ENCODE measurements at places on chromosomes 3 and 15. TPM values are rescaled to one million over a fixed set of nuclear protein-coding genes. Genes with fewer than 3 reads are reported as not detected.

DNA sequence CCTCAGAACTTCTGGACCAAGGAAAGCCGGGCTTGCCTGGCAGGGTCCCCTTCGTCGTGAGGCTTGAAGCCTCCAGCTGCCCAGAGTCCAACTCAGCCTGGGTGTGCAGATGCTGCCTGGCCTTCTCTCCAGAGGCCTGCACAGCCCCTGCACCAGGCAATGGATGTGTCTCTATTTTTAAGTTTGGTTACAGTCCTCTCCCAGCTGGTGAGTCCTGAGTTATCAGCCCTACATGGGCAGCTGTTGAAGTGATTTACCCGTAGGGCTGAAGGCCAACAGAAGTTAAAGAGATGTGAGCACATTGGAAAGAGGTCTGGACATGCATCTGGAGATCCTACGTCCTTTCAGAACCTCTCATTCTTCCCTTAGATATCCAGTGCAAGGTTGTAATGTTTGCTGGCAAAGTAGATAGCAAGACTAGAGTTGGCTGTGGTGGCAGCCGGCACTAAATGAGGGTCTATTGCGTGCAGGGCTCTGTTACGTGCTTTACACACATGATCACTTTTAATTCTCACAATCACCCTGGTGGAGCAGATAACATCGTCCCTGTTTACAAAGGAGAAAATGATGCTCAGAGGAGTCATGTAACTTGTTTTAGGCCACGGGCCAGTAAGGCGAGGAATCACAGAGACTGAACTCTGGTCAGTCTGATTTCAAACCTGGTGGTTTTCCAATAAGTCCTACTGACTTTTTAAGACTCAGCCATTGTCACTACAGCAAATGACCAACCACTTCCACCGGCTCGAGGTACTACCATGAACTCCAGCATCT is 9.9 kb downstream of the FYCO1 start:
- DNase-seq = no peak

GRCh38 chr3:108642526-108642925 is 53.0 kb downstream of the DZIP3 start:
- DNase-seq = no peak

DNA sequence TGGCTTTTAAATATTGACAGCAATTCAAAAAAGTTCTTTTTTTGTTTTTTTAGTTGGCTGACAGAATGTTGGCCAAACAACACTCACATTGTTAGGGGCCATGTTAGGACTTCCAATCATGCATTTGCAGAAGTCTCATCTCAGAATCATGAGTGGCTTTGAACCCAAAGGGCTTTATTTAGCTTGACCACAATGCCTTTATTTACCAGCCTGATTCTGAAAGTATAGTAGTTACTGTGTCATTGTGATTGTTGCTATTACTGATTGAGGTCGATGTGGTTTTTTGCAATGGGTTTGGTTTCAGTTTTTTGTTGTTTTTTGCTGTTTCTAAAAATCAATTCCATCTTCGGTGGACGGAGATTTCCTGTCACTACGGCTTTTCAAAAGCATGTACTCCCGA is 7.2 kb downstream of the GLDN start:
- no peak for DNase-seq

The THSD4 gene
- 110 TPM for total RNA-seq

DNA sequence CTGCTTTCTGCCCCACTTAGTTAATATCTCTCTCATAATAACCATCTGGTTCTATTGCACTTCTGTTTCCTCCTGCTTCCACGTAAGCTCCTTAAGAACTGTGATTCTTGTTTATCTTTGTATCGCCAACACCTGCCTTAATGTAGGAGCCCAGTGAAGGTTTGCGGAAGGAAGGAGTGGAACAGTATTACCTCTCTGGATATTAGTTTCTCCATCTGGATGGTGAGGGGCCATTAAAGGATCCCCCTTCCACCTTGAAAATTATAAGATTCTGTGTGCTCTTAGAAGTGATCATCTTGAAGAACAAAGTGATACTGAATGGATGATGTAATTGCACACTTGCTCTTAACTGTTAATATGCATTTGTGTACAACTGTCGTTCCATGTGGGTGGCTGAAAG is 2.2 kb downstream of the CHRNA5 start:
- no peak for DNase-seq

The PIK3CB gene
- 11.9 TPM for total RNA-seq

The ADAMTSL3 gene
- 1.2 TPM for total RNA-seq

The CLSTN2 gene
- total RNA-seq = 1.6 TPM

- DNase-seq = no peak
Observed at GRCh38 chr3:183435661-183436060, 7.2 kb upstream of the MCF2L2 start.

- no peak for DNase-seq
Observed at GRCh38 chr3:15217841-15218267, 11.8 kb downstream of the CAPN7 start.

- DNase-seq = no peak
Observed at GRCh38 chr3:28590860-28591259, 242.2 kb upstream of the AZI2 start.

DNA sequence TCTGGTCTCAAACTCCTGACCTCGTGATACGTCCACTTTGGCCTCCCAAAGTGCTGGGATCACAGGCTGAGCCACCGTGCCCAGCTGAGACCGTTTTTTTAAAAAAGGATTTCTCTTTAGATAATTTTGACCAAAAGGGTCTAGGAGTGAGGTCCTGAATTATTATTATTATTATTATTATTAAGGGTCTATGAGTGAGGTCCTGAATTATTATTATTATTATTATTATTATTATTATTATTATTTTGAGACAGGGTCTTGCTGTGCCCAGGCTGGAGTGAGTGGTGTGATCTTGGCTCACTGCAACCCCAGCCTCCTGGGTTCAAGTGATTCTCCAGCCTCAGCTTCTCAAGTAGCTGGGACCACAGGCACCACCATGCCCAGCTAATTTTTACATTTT is 20.6 kb upstream of the ARID3B start:
- DNase-seq = no peak

GRCh38 chr3:114389156-114389555 is 95.3 kb downstream of the TIGIT start:
- no peak for DNase-seq

GRCh38 chr3:49349348-49350114 is 8.6 kb downstream of the GPX1 start:
- DNase-seq = no peak

The LRRC15 gene
- not detected for total RNA-seq

The MFAP1 gene
- total RNA-seq = 18.8 TPM

The GOLGA8O gene
- total RNA-seq = not detected

The FRMD5 gene
- total RNA-seq = 3.2 TPM

DNA sequence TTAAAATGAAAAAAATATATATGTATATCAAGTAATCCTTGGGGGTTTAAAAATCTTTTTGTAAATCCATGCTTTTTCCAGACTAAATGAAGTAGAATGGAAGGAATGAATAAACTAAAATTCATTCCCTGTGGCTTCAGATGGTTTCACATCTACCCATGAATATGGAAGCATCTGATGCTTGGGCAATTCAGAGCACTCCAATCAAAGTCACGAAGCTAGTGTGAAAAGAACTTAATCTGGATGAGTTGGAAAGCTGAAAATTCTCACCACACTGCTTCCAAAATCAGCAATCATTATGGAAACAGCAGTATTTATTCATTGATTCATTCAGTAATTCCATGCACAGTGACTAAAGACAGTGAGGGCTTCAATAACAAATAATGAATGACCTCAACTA is 55.2 kb downstream of the SUMF1 start:
- DNase-seq = no peak

The PLA2G4E gene
- not detected for total RNA-seq
